ENCODE measurements at places on chromosomes 16 and 17.

DNA sequence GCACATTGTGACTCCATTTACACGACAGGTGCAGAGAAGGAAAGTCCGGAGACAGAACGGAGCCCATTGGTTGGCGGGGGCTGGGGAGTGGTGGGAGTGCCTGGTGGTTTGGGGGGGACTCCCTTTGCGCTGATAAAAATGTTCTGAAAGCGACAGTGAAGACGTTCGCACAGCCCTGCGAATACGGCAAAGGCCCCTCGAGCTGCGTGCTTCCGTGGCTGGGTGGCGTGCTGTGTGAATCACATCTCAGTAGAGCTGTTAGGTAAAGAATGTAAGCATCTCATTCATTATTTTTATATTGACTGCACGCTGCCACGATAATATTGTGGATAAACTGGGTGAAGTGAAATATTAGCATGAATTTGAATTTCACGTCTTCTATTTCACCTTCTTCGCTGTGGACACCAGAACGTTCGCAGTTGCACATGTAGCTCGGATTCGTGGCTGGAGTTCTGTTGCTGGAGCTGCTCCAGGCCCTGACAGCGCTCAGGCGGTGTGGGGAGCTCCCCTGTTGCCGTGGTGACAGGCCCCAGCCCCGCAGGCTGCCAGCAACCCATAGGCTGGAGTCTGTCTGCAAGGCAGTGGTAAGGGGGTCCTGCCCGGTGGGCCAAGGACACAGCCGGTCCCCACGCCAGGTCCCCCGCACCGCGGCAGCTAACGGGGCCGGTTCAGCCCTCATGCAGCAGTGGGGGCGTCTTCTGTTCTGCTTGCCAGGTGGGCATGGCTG lies 44.6 kb downstream of the SOX8 start:
- no peak for DNase-seq

GRCh38 chr17:83192161-83192788 lies 112.9 kb downstream of the METRNL start:
- DNase-seq = peak; percentile 45

GRCh38 chr16:11435576-11435975 lies 90.3 kb downstream of the RMI2 start:
- DNase-seq = no peak

- no peak for DNase-seq
Measured at GRCh38 chr17:16415031-16415924, at the start of gene TRPV2. Gene TRPV2 (plus strand): TSS chr17:16415571. CDS start chr17:16417669, 2,098 bp downstream.

DNA sequence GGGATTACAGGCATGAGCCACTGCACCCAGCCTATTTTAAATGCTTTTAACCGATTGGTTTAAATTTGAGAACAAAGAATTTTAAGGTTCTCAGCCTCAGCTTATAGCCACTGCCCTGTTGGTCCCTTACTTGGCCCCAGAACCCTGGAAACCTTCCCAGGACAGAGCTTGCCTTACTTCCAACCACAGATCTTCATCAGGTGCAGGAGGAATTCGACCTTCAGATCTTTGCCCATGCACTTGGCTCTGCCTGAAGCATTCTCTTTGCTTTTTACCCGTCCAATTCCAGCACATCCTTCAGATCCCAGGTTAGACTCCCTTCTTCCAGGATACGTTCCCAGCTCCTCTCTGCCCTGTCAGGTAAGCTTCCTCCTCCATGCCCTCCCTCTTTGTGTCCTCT lies 27.7 kb downstream of the CHD9 start:
- no peak for DNase-seq

- DNase-seq = no peak
Measured at GRCh38 chr16:67053767-67054334, 24.9 kb downstream of the CBFB start.
